Stimulated activated CD8-positive, alpha-beta memory T cell treated with anti-CD3 and anti-CD28 coated beads, Interleukin-7, amount 100 ng/mL, for 24 hours (primary cell): ENCODE measurements at places on chromosomes 12 and 14.

DNA sequence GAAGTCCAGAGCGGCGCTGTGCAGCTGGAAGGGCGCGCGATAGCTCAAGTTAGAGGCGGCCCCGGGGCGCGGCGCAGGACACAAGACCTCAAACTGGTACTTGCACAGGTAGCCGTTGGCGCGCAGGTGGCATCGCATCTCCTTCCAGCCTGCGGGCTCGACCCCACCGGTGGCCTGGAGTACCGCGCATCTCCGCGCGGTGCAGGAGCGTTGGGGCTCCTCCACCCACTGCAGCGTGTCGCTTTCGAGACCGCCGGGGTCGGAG is 553 bp downstream of the CLEC14A start:
- no peak for DNase-seq

DNA sequence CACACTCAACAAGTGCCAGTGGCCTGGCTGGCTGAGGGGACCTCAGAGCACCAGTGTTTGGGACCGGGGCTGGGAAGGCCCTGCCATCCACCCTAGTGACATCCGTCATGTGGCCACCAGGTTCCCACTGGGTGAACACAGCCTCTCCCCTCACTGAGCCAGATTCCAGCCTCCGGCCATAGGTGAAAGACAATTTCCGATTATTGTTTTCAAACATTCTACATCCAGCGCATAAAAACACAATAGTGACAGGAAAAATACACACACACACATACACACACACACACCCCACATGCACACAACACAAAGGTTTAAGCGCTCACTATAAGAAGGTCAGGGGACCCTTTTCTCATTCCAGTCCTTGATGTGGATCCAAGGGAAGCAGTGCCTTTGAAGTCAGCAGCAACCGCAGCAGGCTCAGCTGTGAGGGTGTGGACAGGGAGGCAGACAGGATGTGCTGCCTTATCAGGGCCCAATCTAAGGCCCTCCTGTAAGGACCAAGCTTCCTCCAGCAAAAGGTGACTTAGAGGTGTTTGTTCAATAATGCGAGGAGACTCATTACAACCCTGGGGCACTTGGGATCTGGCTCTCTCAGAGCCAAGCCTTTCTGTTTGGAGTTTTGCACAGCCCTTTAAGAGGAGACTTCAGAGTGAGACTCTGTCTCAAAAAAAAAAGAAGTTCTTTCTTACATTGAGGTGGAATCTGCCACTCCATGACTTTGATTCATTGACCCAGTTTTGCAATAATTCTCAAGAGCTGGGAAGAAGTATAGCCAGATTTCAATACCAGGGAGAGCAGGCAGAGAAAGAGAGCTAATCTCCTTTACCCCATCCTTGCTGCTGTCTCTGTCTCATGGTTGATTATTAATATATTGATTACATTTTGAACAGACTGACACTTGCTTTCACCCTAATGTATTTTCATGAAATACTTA is 227.8 kb downstream of the ZFP36L1 start:
- DNase-seq = no peak

- DNase-seq = no peak
Measured at GRCh38 chr14:87042354-87042753, 950.6 kb downstream of the GALC start.

DNA sequence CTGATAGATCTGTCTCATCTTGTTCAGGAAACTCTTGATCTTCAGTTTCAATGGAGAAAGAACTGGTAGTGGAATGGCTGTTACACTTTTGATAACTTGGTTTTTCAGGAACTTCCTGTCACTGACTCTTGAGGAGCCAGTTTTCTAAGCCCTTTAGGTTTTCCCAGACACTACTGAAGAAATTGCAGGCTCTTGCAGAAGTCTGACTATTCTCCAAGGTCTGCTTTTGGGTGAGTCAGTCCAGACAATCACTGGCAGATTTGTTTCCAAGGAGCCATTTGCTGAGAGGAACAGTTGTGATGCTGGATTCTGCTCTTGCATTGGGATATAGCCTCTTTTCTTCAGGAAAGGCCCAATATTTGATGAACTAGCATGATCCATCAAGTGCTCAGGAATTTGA is 468.0 kb downstream of the FUT8 start:
- DNase-seq = no peak

- no peak for DNase-seq
Measured at GRCh38 chr12:104490186-104490585, 33.4 kb downstream of the CHST11 start.

DNA sequence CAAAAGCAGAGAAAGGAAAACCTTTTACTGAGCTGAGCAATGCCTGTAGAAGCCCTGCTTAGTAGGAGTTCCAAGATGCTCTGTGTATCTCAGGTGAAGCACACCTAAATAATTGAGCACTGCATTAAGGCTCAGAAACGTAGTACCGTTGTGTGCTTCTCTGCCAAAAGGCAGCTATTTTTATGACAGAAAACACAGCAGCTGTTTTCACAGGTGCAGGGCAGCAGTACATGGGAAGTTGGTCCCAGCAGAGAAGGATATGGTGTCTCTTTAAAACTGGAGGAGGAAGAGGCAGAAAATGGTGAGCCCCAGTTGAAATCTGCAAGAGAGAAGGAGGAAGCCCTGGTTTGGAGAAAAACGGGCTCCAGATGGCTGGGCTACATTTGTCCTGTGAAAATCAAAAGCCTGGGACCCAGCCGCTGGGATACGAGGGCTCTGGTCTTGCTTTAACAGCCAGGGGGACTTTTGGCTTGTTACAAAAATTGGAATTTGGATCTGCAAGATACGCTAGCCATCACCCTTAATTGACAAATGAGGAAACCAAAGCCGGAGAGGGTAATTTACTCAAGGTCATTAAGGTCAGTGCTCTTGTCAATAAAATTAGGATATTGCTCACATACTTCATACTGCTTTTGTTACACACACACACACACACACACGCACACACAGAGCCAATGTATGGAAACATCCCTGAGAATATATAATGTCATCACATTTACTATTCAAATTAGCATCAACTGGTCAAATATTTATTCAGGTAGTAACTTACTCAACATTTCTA is 27.3 kb downstream of the SPRING1 start:
- DNase-seq = no peak

DNA sequence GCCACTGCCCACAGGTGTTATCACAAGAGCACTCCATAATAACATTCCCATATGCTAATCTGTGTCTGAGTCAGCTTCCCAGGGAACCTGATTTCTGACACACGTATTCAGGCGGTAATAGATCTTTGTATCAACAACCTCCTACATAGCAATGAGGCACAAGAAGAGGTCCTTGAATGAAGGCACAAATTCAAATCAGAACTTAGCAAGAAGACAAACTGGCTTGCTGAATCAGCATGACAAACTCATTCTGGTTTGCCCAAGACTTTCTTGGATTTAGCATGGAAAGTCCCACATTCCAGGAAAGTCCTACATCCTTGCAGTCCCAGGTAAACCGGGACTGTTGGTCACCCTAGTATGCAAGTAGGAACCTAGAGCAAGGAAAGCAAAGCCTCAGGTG is 33.9 kb upstream of the RNU6-7 start:
- DNase-seq = no peak

DNA sequence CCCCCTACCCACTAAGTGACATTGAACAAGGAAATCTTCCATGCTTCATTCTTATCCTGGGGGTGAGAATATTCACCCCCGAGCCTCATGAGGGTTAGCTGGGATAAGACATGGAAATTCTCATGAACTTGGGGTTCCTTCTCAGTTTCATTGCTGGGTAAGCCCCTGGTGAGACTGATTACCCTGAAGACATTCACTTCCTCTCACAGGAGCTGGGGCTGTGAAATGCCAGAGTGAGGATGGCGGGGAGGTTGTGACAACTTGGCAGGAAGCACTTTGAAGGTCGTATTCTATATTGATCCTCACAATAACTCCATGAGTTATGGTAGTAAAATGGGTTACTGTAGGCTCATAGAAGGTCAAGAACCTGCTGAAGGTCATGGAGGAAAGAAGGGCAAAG is 43.5 kb downstream of the ESRRB start:
- no peak for DNase-seq

- no peak for DNase-seq
Measured at GRCh38 chr12:62519043-62519442, 52.4 kb downstream of the MON2 start.

DNA sequence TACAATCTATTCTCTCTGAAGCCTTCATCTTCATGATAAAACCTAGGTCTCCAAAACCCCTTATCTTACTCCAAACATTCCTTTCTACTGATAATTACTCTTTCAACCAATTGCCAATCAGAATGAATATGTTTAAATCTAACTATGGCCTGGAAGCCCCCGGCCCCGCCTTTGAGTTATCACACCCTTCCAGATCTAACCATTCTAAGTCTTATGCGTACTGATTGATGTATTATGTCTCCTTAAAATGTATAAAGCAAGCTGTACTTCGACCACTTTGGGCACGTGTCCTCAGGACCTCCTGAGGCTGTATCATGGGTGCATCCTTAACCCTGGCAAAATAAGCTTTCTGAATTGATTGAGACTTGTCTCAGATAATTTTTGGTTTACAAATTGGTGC is 14.4 kb downstream of the PABPN1 start:
- DNase-seq = no peak

- DNase-seq = no peak
Measured at GRCh38 chr12:57195611-57196371, 20.8 kb upstream of the NXPH4 start.

GRCh38 chr12:110451263-110451662 is 1.1 kb upstream of the ARPC3 start:
- no peak for DNase-seq

GRCh38 chr12:68403711-68404110 is 71.5 kb upstream of the MDM1 start:
- DNase-seq = no peak

GRCh38 chr14:69937367-69938081 is 58.3 kb downstream of the SMOC1 start:
- no peak for DNase-seq

DNA sequence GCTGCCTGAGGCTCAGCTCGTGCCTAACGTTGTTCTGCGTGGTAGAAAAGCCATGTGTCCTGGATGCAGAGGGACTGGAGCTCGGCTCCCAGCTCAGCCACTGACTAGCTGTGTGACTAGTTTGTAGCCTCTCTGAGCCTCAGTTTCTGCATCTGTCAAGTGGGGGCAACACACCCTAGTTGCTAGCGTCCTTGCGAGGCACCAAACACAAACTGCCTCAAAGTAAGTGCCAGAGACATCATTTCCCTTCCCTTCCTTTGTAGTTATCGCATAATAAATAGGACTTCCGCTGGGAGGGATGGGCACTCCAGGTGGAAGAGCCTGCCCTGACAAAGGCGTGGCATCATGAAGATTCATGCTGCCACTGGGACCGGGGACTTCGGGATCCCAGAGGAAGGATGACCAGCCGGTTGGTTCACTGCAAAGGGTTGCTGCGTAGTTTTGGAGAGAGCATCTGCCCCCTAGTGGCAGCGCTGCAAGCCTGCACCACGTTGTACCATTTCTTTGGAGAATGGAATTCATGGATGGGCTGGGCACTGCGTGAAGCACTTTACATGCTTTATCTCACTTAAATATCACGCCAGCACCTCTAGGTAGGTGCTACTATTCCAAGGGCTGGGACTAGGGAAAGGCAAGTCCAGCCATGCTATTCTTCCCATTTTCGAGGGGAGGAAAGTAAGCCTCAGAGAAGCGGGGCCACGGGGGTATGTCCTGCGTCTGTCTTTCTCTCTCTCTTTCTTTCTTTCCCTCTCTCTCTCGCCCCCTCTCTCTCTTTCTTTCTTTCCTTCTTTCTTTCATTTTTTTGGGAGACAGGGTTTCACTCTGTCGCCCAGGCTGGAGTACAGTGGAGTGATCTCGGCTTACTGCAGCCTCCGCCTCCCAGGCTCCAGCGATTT is 4.6 kb downstream of the CCDC197 start:
- no peak for DNase-seq

GRCh38 chr12:80217011-80217535 is 117.7 kb downstream of the OTOGL start:
- DNase-seq = no peak

DNA sequence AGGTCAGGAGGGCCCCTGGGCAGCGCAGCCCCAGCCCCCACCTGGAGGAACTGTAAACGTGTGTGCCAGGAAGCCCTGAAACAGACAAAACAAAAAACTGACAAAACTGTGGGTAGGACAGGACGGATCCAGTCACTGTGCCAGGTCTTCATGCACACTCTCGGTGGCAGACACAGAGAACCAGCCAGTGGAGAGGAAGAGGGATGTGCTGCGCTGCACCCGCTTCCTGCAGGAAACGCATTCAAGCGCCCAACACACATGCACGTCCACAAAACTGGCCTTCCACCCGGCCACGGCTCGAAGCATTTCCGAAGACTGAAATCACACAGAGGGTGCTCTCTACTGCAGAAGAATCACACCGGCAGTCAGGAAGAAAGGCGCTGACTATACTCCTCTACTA is 16.9 kb downstream of the BRF1 start:
- DNase-seq = no peak

DNA sequence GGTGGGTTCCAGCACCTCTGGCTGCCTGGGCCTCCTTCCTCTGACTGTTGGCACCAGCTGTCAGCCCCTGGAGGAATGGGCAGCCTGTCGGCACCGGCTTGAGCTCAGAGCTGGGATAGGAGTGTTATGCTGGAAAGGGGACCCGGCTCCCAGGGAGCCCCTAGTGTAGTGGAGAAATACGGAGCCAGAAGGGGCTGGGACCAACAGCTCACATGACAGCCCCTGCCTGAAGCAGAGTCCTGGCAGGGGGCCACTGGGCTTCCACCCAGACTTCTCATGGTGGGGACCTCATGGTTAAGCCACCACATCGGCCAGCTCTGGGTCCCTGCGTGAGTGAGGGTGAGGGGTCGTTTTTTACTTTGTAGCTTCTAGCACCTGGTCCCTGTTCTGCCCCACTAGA is 174.5 kb downstream of the TSPAN9 start:
- no peak for DNase-seq

DNA sequence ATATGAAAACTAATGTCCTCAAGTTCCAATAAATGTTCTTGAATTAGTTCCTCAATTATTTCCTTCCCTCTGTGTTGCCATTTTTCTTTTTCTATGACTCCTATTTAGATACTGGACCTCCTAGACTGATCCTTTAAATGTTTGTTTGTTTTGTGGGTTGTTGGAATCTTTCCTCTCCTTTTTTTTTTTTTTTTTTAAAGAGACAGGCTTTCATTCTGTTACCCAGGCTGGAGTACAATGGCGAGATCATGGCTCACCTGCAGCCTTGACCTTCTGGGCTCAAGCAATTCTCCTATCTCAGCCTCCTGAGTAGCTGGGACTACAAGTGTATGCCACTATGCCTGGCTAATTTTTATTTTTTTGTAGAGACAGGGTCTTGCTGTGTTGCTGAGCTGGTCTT is 9.6 kb downstream of the PRKAG1 start:
- no peak for DNase-seq

DNA sequence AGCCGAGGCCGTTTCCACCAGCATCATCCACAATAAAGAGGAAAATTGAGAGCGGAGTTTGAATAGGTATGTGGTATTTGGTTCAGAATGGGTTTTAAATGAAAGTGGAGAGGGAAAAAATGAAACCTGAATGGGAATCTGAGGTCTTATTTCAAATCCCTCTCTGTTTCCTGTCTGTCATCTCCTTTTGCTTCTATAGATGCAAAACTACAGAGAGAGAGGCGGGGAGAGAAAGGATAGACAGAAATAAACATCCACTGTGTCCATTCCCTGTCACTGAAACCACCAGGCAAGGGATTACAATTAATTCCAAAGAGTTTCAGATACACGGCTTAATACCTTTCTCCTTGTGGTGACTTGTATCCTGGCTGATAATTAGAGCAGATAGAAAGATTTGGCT is 102.3 kb downstream of the DAD1 start:
- DNase-seq = no peak

GRCh38 chr14:55329999-55330710 is 58.9 kb downstream of the FBXO34 start:
- DNase-seq = no peak

GRCh38 chr14:101521473-101521915 is 39.8 kb upstream of the DIO3 start:
- no peak for DNase-seq

GRCh38 chr14:97976861-97977260 is 1179.7 kb downstream of the VRK1 start:
- no peak for DNase-seq
